ENCODE measurements at places on chromosomes 7 and 10.
A peak's percentile ranks its signal among the peaks of the same experiment; 100 is the strongest.

DNA sequence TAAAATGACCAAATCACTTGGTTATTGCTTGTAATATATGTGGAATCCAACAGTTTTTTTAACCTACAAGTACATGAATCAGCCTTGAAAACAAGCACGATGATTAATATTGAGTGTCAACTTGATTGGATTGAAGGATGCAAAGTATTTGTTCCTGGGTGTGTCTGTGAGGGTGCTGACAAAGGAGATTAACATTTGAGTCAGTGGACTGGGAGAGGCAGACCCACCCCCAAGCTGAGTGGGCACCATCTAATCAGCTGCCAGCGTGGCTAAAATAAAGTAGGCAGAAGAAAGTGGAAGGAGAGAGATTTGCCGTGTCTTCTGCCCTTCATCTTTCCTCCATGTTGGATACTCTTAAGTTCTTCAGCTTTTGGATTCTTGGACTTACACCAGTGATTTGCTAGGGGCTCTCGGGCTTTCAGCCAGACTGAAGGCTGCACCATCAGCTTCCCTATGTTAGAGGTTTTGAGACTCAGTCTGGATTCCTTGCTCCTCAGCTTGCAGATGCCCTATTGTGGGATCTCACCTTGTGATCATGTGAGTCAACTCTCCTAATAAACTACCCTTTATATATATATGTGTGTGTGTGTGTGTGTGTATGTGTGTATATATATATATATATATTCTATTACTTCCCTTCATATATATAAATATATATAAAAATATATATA, 118.4 kb upstream of the WDR11 start:
- DNase-seq: no peak

- no peak for DNase-seq
These were observed 1.2 kb downstream of the HOXA11 start for GRCh38 chr7:27183682-27184336.

GRCh38 chr10:88076027-88076880, 212.8 kb downstream of the PTEN start:
- no peak for DNase-seq

- no peak for DNase-seq
These were observed 57.7 kb downstream of the ATAD1 start for GRCh38 chr10:87760195-87760905.

DNA sequence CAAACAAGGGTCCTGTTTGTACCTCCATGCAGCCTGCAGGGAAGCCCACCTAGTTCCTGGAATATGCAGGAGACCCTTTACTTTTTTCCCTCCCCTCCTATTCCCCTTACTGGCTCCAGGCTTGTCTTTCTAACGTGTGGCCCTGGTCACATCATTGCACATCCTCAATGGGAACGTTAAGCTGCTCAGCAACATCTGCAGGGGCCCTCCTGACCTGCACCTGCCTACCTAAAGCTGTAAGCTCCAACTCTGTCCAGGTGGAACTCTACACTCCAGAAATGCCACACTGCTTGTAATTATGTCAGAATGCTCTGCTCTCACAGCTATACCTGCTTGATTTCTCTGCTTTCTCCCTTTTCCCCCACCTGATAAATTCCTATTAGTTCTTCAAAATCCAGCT, 72.1 kb downstream of the ARMC3 start:
- no peak for DNase-seq

GRCh38 chr7:148747274-148747673, 48.6 kb downstream of the CUL1 start:
- DNase-seq: peak; percentile 9

GRCh38 chr7:102892631-102893278, 20.0 kb upstream of the LRRC17 start:
- no peak for DNase-seq

- DNase-seq: no peak
These were observed 181.0 kb upstream of the RHOBTB1 start for GRCh38 chr10:61124756-61125530.

DNA sequence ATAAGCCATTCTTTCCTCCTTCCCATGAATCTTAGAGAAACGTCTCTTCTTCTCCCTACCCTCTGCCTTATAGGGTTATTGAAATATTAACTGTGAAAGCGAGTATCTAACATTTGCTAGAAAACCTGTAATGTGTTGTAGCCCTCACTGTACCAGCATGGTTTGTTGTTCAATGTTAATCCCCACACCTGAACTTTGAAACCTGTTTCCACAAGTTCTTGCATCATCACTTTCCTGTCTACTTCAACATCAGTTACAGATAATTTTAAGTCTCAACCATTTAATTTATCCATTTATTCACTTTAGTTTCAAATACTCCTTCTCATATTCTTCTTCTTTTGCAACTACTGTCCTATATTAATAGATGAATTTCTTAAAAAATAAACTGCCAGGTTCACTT, 148.2 kb downstream of the ETV1 start:
- no peak for DNase-seq

DNA sequence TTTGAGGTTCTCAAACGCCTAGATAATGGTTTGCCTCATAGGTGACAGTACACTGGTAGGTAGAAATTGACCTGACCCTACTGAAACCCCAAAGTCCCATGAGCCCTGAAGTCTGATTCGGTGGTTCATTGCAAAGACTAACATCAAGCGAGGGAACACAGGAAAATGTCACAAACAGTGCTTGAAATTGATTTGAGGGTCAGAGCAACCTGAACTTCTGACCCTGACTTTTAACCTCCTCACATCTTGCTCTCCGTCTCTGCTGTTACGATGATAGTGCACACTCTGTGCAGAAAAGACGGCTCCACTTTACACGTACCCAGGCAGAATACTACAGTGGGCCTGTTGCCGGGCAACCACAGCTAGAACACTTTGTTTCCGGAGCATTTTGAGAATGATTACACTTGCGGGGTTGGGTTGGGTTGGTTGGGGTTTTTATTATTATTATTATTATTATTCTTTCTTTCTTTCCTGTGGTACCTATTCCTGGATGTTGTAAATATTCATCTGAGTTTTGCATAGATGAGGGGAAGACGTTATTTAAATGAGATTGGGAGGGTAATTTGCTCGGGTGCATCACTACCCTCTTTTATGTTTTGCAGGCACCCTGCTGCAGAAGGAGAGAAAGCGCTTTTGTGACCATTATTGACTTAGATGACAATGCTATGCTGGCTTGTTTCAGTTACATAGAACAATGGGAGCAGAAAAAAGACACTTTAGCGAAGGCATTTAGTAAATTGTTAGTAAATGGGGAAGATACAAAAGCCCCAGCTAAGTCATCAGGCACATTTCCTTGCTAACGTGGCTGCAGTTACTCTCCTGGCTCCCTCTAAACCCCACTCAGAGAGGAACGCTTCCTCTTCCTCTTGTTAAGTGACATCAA, 438.1 kb upstream of the NRP1 start:
- no peak for DNase-seq

DNA sequence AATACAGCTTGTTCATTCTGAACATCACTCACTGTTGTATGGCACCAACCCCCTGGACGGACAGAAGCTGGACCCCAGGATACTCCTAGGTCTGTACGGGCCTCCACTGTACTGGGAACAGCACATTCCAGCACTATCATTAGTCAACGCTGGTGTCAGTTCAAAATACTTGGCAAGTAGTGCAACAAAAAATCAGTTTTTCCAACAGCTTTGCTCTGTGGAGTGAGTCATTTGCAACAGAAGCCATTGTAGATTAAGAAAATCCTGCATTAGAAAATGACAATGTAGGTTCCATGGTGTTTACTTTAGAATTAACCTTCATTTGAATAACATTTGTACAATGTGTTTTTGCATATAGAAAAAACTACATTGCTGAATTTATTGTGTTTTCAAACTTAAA, 266.6 kb downstream of the HDAC9 start:
- no peak for DNase-seq

DNA sequence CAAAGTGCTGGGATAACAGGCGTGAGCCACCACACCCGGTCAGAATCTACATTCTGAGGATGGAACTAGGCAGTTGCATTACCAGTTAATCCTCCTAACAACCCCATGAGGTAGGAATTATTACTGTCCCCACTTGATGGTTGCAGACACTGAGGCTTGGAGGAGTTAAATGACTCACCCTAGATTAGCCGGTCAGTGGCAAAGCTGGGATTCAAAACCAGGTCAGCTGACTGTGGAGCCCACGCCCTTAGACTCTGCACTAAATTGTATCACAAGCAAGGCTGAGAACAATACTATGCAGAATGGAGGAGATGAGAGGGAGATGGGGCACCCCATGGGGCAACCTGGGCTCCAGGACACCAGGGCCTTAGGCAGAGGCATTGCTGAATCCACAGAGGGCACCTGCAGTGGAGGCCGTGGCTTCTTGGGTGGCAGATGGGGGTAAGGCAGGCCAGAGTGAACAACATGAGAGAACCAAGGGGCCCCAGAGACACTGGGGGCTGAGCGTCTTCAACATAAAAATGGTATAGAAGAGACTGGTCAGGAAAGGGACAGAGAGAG, 723.4 kb downstream of the PARD3 start:
- no peak for DNase-seq

GRCh38 chr7:19971956-19972355, 198.5 kb upstream of the TMEM196 start:
- DNase-seq: no peak

GRCh38 chr7:5063698-5064097, 18.0 kb downstream of the RBAK start:
- no peak for DNase-seq

GRCh38 chr10:104867966-104868598, 227.0 kb downstream of the SORCS3 start:
- DNase-seq: no peak

DNA sequence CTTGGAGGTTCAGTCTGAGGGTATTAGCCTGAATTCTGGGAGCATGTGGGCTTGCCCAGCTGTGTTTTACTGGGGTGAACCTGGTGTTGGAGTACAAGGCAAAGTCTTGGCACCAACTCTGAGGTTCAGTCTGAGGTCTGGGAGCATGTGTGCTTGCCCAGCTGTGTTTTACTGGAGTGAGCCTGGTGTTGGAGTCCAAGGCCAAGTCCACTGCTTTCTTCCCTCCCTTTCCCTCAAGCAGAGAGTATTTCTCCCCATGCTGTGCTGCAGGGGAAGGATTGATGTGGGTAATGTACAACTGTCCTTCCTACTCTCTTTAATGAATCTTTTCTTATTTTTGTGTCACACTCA, 236.1 kb downstream of the NXPH1 start:
- no peak for DNase-seq

- DNase-seq: no peak
These were observed 30.3 kb upstream of the NCAPG2 start for GRCh38 chr7:158734861-158735260.

DNA sequence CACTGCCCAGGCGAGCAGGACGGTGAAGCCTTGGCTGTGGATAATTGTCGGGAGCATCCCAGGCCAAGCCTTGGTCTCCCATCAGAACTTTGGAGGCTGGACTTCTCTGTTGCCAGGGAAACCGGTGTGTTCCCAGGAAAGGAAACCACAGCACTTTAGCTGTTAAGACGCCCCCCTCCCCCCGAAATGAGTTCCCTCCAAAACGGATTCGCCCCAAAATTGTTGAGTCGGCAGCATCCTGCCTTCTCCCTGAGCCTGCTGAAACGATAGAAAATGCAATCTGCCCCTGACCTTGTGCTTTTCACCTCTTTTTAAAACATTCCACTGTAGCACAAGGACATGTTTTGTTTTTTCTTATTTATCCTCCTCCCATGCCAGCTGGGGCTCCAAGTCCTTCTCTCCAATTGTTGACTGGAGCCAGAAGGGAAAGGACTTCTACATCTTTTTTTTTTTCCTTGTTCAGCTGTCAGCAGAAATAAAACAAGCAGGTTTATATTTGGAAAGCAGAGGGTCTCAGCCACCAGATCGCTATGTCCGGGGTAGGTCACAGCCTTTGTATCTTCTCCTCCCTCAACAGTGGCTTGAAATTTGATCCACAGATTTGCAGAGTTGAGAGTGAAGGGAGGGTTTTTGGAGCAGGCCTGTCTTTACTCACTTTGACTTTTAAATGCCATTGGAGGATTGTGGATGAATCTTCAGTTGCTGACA, 116.5 kb downstream of the ZMIZ1 start:
- DNase-seq: no peak

DNA sequence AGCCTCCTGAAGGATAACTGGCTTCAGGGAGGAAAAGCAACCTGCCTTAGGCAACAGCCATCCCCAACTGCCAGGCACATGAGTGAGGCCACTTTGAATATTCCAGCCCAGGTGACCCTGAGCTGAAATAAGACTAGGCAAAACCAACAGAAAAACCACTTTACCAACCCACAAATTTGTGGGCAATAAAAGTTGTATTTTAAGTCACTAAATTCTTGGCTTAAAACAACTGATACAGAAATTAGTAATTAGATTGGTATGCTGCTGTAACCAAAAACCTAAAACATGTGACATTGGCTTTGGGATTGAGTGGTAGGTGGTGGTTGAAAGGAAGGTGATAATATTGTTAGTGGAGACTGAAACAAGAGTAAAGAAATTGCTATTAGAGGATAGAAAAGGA, 39.9 kb downstream of the ABCB4 start:
- DNase-seq: no peak

DNA sequence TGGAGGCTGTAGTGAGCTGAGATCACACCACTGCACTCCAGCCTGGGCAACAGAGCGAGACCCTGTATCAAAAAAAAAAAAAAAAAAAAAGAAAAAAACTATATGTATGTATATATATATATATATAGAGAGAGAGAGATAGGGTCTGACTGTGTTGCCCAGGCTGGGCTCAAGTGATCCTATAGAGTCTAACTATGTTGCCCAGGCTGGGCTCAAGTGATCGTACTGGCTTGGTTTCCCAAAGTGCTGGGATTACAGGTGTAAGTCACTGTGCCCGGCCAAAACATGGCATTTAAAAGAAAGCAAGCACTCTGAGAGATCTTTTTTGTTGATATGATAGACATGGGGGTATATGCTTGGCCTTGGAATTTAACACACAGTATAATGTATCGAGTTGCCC, 20.0 kb downstream of the CYP17A1 start:
- DNase-seq: no peak

DNA sequence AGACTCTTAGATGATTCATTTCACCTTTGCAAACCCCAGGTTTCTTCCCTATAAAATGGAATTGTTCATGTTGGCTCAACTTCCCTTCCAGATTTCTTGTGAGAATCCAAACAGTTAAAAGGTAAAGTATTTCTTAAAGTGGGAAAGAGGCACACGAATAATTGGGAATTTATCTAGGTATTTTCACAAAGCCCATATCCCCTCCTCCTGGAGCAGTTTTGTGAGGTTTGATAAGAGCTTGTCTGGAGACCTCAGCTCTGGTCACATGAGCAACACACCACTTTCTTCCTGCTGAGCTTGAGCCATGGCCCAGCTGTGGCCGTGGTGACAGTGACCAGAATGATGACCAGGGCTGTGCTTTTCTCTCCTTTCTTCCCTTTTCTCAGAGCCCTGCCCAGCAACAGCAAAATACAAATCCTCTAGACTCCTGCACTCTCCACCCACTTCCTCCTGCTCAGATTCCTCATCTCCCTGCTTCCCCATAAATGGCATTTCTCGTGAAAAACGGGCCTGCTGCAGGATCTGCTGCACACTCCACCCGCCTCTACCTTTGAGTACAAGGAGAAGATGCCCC, 87.7 kb downstream of the PIK3CG start:
- no peak for DNase-seq

- no peak for DNase-seq
These were observed 66.4 kb downstream of the ASAH2B start for GRCh38 chr10:50805981-50806622.
